ENCODE measurements at places on chromosomes 2 and 18.

DNA sequence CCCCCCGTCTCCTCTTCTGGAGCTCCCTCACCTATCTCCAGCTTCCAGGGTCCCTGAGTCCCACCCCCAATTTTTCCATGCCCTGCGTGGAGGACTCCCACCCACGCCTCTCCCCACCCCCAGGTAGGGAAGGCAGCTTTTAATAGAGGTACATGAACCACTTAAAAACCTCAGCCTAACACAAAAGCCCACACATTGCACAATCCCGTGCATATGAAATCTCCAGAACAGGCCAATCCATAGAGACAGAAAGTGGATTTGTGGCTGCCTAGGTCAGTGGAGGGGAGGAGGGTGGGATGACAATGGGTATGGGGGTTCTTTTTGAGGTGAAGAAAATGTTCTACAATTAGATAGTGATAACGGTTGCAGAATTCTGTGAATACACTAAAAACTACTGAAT lies 145.6 kb downstream of the CABLES1 start:
- no peak for DNase-seq

GRCh38 chr2:212686285-212686895 lies 147.8 kb upstream of the ERBB4 start:
- DNase-seq = peak; percentile 45

- DNase-seq = no peak
These were observed 377.1 kb upstream of the SOX11 start for GRCh38 chr2:5315041-5315440.

DNA sequence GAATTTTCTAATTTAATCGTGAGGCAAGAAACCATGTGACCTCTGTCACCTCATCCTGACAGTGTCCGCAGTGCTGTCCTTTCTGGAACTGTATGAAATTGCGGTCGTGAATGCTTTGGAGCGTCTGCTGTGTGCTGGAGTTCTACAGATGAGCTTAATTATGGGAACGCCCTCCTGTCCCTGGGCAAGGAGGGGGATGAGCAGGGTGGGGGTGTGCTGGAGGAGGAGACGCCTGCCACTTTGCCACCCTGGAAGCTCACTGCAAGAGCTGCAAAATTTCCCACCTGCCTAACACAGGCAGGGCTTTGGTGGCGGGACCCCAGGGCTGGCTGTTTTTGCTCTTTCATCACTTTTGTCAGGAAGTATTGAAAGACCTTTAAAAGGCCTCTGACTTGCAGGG lies 6.5 kb downstream of the LPIN1 start:
- DNase-seq = no peak

GRCh38 chr2:27615316-27615715 lies 13.5 kb downstream of the CCDC121 start:
- DNase-seq = no peak

- no peak for DNase-seq
These were observed 2.2 kb downstream of the GALNT14 start for GRCh38 chr2:31136000-31136399.

GRCh38 chr18:525036-525797 lies 24.7 kb upstream of the COLEC12 start:
- no peak for DNase-seq

GRCh38 chr2:189830510-189830909 lies 46.3 kb downstream of the PMS1 start:
- DNase-seq = no peak

- DNase-seq = no peak
These were observed 7.3 kb downstream of the RPS27A start for GRCh38 chr2:55239656-55240222.

DNA sequence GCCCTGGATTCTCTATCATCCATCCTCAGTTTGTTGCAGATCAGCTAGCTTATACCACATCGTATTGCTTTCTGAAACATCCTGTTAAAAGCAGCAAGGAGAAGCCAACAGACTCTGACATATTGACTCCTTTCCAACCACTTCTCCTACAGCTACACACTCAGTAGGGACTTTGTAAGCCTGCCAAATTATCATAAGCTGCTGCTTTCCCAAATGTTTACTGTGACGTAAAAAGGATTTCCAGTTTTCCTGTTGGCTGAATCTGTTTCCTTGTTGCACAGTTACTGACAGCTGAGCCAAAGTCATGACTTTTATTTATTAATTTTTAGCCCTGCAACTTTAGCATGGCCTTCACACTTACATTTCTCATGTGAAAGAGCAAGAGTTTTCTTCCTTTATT lies 294.3 kb downstream of the KCNJ3 start:
- DNase-seq = no peak

DNA sequence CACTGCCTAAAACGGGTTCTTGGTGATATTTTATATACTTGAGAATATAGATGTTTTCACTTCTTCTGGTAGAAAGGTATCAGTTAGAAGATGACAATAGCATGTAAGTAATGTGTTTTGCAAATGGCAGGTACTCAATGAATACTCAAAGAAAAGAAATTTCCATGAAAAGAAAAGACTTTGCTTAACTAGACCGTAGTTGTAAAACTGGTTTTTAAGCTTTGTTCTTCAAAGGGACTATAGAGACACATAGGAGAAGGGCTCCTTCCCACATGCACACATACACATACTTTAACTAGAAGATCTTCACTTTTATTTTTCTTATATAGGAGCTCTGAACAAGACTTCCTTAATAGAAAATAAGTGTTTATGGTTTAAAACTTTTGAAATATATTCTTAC lies 215.3 kb upstream of the RND3 start:
- no peak for DNase-seq

DNA sequence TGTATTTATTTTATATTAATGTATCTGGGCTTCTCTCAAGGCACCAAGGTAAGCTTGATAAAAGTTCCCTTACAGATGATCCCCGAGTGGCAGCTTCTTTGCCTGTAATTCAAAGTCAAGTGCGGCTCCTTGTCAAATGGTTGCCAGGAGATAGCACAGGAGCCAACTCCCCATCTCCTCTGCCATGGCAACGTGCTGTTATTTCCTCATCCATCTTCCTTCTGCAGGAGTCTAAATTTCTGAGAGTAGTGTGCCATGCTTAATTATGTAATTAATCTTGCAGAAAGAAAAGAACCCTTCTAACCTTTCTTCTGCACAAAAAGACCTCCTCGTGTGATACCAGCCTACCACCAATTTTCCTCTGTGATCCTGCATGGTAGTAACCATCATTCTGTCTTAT lies 46.2 kb upstream of the ACMSD start:
- DNase-seq = no peak

DNA sequence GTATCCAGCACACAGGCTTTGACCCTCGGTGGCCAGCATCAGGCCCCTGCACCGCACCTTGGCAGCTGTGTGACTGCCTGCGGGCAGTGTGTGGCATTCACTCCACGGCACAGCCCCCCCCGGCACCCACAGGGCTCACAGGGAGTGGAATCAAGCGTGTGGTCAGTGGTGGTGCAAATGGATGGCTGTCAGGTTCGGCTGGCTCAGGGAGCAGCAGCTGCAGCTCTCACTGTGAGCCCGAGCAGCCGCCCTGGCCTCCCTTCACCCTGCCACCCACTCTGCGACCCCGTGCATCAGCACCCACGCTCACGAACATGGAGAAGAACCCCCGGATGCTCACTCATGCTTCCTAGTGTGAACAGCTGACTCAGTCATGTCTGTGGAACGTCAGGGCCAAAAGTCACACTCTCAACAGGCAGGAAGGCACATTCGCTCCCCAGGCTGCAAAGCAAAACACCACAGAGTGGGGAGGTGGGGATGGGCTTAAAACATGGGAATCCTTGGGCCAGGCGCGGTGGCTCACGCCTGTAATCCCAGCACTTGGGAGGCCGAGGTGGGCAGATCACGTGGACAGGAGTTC lies 41.5 kb upstream of the GPC1 start:
- no peak for DNase-seq

DNA sequence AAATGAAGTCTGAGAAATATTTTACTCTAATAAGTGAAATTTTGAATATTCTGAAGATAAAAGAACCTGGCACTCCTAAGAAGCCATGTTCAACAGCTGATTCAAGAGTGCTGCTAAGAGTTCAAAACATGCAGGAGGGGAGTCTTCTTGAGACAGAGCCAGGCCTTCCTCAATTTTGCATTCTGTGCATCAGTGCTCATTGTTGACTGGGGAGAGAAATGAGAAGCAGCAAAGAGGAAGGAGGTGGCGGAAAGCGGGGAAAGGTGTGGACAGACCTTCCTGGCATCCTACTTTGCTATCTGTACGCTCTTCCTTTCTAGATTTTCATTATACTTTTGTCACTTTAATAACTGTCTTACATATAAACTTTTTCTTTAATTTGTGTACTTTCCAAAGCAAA lies 29.7 kb upstream of the TXNDC2 start:
- no peak for DNase-seq

DNA sequence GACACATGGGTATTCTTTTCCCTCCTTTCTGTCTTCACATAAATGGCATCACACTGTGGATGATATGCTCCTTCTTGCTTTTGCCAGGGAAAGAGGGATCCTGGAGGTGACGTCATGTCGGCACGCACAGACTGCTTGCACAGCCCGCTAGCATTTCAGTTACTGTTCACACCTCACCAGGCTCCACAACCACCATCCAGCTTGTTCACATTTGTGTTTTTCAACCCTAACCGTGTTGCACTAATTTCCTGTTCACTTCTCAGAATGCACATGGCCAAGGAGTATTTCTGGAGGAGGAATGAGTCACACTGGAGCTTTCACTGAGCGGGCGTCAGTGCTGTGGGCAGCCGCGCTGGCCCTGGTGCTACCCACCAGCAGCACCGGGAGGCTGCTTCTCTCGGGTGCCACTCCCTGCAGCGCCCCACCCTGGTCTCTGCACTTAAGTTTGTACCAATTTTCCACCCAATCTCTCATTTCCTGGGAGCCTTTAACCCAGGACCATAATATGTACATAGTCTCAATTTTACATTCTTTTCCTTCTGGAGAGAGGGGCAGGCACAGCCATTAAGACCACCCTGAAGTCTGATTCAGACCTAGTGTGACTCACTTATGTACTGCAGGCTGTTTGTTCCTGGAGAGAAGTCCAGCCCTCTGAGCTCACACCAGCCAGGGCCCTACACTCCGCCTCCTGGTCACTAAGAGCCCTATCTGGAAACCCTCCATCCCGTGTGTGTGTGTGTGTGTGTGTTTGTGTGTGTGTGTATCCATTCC lies 65.1 kb downstream of the MBP start:
- no peak for DNase-seq

DNA sequence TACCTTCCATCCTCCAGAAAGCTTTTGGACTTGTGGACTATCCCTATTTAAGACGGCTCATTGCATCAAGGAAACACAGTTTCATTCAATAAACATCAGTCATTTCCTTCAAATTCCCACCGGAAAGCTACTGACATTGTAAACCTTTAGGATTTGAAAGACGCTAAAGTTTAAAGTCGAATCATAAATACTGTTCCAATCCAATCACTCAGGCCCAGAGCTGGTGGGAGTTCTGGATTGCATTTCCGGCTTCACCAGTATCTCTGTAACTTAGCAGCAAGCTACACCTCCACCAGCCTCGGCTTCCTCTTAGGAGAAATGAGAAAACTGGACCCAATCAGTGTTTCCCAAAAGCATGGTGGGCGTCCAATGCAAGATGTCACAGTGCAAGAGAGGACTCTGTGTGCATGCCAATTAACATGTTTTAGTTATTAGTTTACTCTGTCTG lies 1.6 kb downstream of the WDFY1 start:
- DNase-seq = no peak

GRCh38 chr2:177164584-177165052 lies 48.0 kb upstream of the HNRNPA3 start:
- DNase-seq = no peak

- no peak for DNase-seq
These were observed 196.0 kb upstream of the HDAC4 start for GRCh38 chr2:239596792-239597191.
